A549 (cell line): ENCODE measurements at places on chromosomes 1 and 21. TPM values are rescaled to one million over a fixed set of nuclear protein-coding genes. Genes with fewer than 3 reads are reported as not detected.

Gene GADD45A
- polyA plus RNA-seq, result 36.0 to 49.6 TPM (median 41.6 TPM) in 3 replicates

Gene LCK
- polyA plus RNA-seq, result not detected in 3 replicates

Gene GJA5
- not detected in 3 replicates for polyA plus RNA-seq

Gene GABRD
- 0.16 to 0.52 TPM (median 0.38 TPM) in 3 replicates for polyA plus RNA-seq

Gene HRNR
- polyA plus RNA-seq, result not detected in 3 replicates

Gene ACTN2
- polyA plus RNA-seq, result not detected in 3 replicates

Gene IQGAP3
- polyA plus RNA-seq, result 16.0 to 17.0 TPM (median 17.0 TPM) in 3 replicates

Gene BTBD8
- 0.80 to 1.2 TPM (median 0.93 TPM) in 3 replicates for polyA plus RNA-seq

Gene TRABD2B
- polyA plus RNA-seq, result 0.18 to 0.29 TPM (median 0.21 TPM) in 3 replicates

Gene ITLN2
- 0.22 TPM in 1 of 3 replicates, not detected in the others for polyA plus RNA-seq

Gene ERICH3
- polyA plus RNA-seq, result not detected in 3 replicates

Gene GIPC2
- polyA plus RNA-seq, result 0.04 to 0.07 TPM (median 0.06 TPM) in 3 replicates

Gene NPR1
- polyA plus RNA-seq, result 0.96 to 1.9 TPM (median 1.7 TPM) in 3 replicates

Gene NTNG1
- not detected in 3 replicates for polyA plus RNA-seq

Gene S100A7A
- polyA plus RNA-seq, result not detected in 3 replicates

Gene OR2C3
- polyA plus RNA-seq, result not detected in 3 replicates

Gene RGS16
- polyA plus RNA-seq, result 0.13 to 0.15 TPM (median 0.13 TPM) in 3 replicates

Gene CCDC17
- polyA plus RNA-seq, result 0.26 to 0.66 TPM (median 0.49 TPM) in 3 replicates

Gene CYP4B1
- not detected in 3 replicates for polyA plus RNA-seq

Gene NTRK1
- 0.08 to 0.18 TPM (median 0.10 TPM) in 3 replicates for polyA plus RNA-seq

Gene ROR1
- 6.5 to 9.4 TPM (median 8.2 TPM) in 3 replicates for polyA plus RNA-seq

Gene C1QC
- polyA plus RNA-seq, result not detected in 3 replicates

Gene IFNAR1
- polyA plus RNA-seq, result 13.7 to 16.5 TPM (median 14.1 TPM) in 3 replicates

Gene CELA3A
- polyA plus RNA-seq, result not detected in 3 replicates

Gene KCNJ10
- polyA plus RNA-seq, result 0.05 to 0.09 TPM (median 0.05 TPM) in 3 replicates

Gene GJA8
- not detected in 3 replicates for polyA plus RNA-seq

Gene TBX19
- 0.97 to 1.0 TPM (median 0.98 TPM) in 3 replicates for polyA plus RNA-seq

Gene PIK3R3
- 1.8 to 2.1 TPM (median 2.0 TPM) in 3 replicates for polyA plus RNA-seq

Gene CGN
- polyA plus RNA-seq, result 2.3 to 3.0 TPM (median 2.4 TPM) in 3 replicates
